ENCODE measurements at places on chromosomes 1 and 21. TPM values are rescaled to one million over a fixed set of nuclear protein-coding genes. Genes with fewer than 3 reads are reported as not detected.

GRCh38 chr1:27885621-27886352 is 13.4 kb downstream of the THEMIS2 start:
- peak; percentile 27 for DNase-seq

- no peak for DNase-seq
Measured at GRCh38 chr1:198187973-198188588, 31.3 kb downstream of the NEK7 start.

DNA sequence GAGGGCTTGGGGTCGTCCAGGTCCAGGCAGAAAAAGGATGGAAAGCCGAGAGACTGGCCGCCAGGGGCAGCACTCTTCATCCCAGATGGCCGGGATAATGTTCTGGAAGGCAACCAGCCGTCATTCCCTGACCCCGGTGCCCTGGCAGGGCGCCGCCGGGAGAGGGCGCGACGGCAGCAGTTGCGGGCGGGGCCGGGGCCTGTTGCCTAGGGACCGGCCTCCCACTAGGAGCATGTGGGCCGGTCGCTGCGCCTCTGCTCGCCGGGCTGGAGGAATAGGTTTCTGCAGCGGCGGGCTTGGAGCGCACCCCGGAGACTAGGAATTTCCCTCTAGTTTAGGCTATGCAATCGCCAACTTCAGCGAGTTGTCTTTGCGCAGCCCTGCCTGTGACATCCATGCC is 11.0 kb downstream of the DMRTB1 start:
- no peak for DNase-seq

Gene ZNF692
- 77.7 TPM for total RNA-seq

- DNase-seq: peak; percentile 83
Measured at GRCh38 chr1:52055066-52055865, at the start of gene TXNDC12. TXNDC12 (minus strand) TSS chr1:52055191; CDS start chr1:52055096, 95 bp downstream.

DNA sequence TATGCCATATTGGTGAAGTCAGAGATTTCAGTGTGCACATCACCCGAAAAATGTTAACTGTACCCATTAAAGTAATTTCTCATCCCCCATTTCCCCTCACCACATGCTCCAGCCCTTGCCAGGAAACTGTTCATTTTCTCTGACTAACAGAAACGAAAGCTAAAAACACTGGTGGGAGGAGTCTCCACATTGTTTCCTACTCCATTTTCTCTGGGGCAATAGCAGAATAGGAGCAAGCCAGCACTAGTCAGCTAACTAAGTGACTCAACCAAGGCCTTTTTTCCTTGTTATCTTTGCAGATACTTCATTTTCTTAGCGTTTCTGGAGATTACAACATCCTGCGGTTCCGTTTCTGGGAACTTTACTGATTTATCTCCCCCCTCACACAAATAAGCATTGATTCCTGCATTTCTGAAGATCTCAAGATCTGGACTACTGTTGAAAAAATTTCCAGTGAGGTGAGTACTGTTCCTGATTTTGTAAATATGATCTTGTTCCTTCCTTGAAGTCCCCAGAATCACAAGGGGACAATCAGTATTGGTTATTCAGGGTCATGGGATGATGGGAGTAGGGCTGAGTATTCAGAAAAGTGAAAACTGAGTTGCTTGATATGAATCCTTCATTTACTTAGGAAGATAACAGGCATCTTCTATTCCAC is at the start of gene IFI16:
Gene IFI16 (plus strand): TSS at position 204 of the 658 bp plus-strand sequence. CDS start 4,774 bp downstream, outside the sequence.
- DNase-seq: no peak

Gene DMRTA2
- total RNA-seq: not detected

Gene RGS1
- 189 TPM for total RNA-seq

Gene PKLR
- not detected for total RNA-seq

Gene SLAMF1
- 0.64 TPM for total RNA-seq

DNA sequence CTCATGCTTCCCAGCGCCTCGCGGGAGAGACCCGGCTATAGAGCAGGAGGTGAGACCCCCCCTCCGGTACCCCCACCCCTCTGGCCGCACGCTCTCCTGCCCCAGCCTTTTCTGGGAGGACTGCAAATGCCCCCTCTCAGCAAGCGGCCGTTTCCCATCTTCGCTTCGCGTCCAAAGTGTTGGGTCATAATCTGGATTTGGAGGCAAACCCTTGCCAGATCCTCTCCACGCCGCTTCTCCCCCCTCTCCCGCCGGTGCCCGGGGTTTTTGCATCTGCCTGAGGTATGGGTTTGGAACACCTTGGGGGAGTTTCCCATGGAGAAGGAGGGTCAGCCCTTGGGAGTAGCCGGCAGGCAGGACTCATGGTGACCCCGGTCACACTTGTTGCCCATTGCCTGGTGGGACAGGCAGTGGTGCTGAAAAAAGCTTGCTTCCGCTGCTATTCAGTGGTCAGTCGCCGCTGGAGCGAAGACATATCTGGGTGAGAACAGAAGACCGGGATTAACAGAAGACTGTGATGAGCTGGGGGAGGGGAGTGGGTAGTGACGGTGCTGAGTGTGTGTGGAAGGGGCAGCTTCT is 935 bp downstream of the KCNK2 start:
- DNase-seq: peak; percentile 18

- DNase-seq: no peak
Measured at GRCh38 chr1:235100194-235100772, 28.4 kb downstream of the TOMM20 start.

- DNase-seq: no peak
Measured at GRCh38 chr1:22457345-22457744, 5.7 kb downstream of the ZBTB40 start.

Gene CFAP107
- total RNA-seq: not detected

DNA sequence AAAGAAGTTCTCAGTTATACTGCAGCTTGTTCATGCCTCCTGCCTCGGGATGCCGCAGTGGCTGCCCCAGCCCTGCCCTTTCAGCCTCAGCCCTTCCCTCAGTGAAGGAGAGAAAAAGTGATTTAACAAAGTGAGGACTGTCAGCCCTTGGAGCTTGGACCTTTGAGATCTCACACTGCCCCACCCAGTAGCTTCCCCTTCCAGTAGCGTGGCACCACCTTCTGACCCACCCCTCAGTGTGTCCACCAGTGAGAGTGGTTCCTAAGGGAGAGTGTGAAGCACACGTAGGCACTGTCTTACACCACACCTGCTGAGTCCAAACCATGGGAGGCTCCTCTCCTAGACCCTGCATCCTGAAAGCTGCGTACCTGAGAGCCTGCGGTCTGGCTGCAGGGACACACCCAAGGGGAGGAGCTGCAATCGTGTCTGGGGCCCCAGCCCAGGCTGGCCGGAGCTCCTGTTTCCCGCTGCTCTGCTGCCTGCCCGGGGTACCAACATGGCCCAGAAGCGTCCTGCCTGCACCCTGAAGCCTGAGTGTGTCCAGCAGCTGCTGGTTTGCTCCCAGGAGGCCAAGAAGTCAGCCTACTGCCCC is at the start of gene CDA:
Gene CDA (plus strand): TSS at position 464 of the 592 bp plus-strand sequence. CDS start 33 bp downstream, at position 497.
- DNase-seq: no peak

DNA sequence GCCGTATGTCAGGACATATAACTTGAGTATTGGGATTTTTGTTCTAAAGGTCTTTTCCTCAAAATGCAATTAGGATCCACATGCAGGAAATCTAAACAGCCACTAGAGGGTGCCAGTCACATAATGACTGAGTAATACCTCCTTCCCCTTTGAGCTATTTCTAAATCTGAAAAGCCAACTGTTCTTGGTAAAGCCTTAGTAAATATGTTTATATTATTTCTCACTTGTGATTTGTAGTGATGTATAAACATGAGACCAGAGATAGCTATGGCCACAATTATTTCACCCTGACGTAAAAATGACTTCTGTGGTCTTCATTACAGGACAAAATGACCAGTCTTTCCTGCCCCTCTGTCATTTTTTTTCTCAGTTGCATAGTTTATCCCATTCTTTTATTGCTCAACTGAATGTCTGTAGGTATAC is 41.0 kb upstream of the DR1 start:
- peak; percentile 40 for DNase-seq

Gene PUM1
- total RNA-seq: 149 TPM

Gene PLA2G2D
- total RNA-seq: not detected

GRCh38 chr1:245873068-245873467 is 634.0 kb downstream of the SMYD3 start:
- DNase-seq: no peak
